ENCODE measurements at places on chromosomes 7 and 10.

DNA sequence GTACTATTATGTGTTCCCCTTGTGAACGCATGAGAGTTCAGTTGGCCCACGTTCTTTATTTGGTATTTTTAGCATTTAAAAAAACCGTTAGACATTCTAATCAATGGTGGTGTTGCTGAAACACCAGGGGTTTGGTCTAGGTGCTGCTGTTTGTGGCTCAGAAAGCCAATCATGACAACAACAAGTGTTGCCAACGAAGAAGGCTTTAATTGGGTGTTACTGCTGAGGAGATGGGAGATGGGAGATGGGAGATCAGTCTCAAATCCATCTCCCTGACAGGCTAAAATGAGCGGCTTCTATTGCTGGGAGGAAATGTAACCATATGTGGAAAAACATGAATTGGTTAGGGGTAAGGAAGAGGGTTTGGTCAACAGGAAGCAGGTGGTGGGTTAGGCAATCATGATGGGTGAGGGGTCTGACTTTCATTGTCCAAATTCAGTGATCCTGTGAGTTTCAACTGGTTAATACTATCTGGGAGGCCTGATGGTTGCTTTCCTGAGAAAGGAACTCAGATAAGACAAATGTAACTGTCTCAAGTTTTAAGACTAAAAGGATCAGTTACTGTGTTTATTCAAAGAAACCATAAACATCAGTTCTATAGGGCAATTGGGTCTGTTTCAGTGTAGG, 4.6 kb upstream of the ZNF425 start:
- no peak for DNase-seq

GRCh38 chr10:28367929-28368484, 65.1 kb upstream of the MPP7 start:
- DNase-seq = peak; percentile 20

DNA sequence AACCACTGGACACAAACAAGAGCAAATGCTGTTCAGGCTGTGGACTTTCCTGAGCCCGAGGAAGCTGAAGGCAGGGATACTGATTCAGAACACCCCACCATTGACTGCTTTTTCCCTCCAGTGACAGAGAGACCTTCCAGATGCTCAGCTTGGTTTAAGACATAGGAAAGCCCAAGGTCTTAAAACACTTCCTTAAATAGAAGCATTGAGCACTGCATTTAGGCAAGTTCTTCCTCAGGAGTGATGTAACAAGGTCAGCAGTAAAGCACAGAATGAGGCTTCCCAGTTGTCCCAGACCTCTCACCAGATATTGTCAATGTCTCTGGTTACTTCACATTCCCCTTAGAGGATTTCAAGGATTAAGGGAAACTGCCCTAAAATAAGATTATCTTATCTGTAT, 19.6 kb upstream of the CDCA7L start:
- no peak for DNase-seq

GRCh38 chr7:30020535-30020934, 6.0 kb downstream of the FKBP14 start:
- peak; percentile 21 for DNase-seq

DNA sequence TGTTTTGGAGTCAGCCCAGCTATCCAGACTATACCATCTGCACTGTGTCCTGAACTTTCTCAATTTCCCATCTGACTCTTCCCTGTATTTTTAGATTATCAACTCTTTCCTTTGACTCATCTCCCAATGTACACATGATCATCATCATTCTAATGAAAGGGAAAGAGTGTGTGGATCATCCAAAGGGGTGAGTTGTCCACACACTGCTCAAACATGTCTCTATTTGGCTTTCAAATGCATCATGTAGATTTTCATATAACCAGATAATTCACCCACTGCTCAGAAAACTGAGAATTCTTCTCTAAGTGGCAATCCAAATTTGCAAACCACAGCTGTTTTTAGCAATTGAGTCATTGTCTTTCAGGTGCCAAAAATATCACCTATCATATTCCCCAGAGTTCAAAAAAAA, 190.2 kb upstream of the HPS1 start:
- no peak for DNase-seq

DNA sequence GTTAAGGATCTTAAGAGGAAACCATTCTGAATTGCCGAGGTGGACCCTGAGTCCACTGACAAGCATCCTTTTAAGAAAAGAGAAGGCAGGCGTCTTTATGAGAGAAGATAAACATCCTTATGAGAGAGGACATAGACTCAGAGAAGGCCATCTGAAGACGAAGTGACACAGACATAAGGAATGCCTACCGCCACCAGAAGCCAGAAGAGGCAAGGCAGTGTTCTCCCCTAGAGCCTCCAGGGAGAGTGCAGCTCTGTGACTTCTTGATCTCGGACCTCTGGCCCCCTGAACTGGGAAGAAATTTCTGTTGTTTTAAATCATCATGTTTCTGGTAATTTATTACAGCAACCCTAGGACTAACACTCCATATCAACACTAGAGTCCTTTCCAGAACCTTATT, 25.2 kb upstream of the ING3 start:
- DNase-seq = no peak

DNA sequence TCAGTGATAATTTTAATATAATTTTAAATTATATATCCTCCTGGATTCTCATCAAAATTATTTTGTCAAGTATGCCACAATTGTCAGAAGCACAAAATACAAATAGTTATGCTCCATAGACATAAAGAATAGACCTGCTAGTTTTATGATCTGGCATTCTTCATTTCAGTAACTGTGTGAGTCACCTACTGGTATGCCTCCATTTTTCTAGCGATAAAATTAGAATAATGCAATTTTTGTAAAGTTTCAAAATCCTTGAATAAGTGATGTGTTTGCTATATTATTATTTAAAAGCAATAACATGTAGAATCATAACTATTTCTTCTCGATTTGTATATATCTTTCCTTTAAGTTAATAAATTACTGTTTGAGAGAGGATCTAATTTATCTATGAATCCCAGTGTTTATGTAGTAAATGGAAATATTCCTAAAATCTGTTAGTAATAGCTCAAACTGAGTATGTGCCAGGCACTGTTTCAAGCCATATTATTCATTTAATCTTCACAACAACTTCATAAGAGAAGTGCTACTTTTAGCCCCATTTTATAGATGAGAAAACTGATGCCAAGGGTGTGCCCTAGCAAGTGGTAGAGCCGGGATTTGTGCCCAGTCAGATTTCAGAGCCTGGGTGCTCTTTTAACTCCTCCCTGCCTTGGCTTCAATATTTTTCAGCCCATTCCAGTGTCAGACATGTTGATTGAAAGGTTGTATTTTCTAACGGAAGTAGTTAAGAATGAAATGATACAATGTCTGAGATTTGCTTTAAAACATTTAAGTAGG, 38.4 kb downstream of the NET1 start:
- DNase-seq = no peak

GRCh38 chr7:45617166-45617565, 43.0 kb downstream of the ADCY1 start:
- no peak for DNase-seq

- DNase-seq = no peak
Measured at GRCh38 chr10:1169186-1169885, 113.2 kb downstream of the WDR37 start.

Measured in RPMI8226 (cell line).